ENCODE measurements at places on chromosomes 5 and 9.

GRCh38 chr9:108865037-108865436 lies 3.0 kb downstream of the ACTL7A start:
- no peak for DNase-seq

DNA sequence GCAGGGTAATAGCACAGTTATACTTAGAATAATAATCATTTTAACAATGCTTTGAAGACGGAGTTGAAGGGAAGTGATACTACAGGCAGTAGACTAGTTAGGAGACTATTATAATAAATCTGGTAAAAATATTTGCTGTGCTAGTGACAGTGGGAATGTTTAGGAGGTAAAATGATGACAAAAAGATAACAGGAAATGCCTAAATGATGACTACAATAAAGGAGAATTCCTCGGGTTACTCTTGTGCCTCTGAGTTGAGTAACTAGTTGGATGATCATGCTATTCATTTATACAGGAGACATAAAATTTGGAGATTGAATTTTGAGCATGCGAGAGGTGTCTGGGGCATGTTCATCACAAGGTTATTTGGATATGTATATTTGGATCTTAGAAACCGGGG lies 32.2 kb upstream of the PAM start:
- DNase-seq: no peak

DNA sequence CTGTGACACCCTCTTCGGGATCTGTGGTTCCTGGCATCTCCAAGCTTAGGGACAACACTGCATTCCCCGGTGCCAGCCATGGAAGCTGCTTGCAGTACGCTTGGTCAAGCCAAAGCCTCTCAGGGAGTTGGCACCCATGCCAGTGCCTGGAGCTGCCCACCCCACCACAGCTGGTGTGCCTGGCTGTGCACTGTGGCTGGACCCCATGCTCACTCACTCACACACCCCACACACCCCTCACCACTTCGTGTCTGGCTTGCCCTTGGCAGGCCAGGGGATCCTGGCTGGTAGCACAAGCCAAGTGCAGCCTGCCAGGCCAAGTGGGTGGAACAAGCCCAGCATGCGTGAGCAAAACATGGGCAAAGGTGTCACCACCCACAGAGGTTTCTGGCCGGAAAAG lies 324.5 kb upstream of the PTGER4 start:
- no peak for DNase-seq

- no peak for DNase-seq
These were observed 883.6 kb downstream of the TAF11L14 start for GRCh38 chr5:18517641-18518380.

DNA sequence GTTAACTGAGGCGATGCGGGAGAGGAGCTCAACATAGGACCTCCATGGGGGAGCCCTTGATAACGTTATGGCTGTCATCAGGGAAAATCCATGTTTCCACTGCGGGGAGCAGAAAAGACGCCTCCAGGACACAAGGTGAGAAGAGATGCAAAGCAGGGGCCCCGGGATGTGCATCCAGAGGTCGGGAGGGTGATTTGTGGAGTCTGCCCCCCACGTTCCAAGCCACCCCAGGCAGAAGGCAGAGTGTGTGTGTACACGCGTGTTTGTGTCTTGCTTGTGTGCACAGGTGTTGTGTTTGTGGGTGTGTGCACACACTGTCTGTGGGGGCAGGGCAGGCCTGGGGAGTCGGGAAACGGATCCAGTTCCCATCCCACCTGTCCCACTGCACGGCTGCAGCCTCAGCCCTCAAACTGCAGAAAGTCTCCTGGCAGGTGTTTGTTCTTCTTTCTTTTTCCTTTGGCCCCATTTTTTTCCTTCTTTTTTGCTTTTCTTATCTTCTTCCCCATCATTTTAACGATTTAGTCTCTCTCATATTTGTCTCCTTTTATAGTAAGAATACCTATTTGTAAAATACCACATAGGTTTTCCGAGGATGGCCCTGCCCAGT lies 17.4 kb upstream of the PLEKHG4B start:
- no peak for DNase-seq

- no peak for DNase-seq
These were observed 11.8 kb upstream of the ZDHHC11 start for GRCh38 chr5:862367-863243.

- no peak for DNase-seq
These were observed 68.1 kb upstream of the ERBIN start for GRCh38 chr5:65858316-65858715.

DNA sequence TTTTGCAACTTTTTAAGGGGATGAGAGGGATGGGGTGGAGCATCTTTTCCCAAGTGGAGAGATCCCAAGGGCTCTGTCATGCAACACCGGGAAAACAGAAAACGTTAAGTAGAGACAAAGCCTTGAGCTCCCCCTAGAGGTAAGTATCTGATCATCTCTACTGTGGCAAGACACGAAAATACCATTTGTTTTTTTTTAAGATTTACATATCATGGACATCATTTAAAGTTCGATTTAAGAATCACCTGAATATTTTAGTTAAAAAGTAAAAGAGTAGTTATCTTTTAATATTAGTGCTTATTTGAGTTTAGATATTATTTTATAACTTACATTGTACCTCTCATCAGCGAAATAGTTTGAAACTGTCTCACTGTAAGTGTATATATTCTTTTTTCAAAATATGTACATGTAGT lies 200.4 kb downstream of the LRRC70 start:
- DNase-seq: no peak

DNA sequence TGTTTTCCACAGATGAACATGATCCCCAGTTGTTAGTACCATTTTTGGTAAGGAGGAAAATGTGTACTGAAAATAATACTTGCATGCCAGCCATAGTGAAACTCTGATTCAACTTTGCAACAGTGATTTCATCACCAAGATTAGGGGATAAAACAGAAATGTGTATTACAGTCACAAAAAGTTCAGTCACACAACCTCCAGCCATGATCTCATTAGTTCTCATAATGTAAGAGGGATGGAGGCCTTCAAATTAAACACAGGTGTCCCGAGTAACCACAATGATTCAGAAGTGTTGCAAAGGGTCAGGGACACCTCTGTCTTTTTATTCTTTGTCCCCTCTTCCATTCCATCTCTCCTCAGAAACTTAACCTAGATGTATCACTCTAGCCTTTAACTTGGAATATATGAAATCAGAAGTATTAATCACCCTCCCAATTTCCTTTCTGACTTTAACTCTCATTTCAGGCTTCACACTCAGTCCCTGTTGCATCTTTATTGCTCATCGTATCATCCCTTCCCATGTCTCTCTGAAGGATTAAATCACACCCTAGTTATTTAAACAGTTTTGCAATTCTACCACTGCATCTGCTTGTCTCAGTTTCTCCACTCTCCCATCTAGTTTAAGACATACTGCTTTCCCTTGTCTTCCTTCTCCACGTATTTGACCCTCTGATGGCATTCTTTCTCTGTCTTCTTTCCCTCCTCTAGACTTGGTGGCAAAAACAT lies 291.2 kb downstream of the ADAMTS6 start:
- no peak for DNase-seq

DNA sequence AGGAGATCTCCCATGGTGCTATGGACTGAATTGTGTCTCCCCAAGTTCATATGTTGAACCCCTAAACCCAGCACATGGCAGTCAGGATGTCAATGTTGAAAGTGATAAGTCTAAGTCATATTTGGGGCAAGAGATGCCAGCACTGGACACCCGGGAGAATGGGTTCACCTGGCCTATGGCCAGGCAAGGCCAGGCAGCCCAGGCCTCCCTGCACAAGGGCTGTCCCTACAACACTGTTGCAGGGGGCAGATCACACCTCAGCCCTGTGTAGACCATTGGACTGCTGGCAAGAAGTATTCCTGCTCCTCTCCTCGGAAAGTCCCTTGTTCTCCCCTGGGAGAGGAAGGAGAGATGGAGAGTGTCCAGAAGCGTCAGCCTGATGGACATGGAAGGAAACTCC lies 240.5 kb downstream of the GADD45G start:
- DNase-seq: no peak

DNA sequence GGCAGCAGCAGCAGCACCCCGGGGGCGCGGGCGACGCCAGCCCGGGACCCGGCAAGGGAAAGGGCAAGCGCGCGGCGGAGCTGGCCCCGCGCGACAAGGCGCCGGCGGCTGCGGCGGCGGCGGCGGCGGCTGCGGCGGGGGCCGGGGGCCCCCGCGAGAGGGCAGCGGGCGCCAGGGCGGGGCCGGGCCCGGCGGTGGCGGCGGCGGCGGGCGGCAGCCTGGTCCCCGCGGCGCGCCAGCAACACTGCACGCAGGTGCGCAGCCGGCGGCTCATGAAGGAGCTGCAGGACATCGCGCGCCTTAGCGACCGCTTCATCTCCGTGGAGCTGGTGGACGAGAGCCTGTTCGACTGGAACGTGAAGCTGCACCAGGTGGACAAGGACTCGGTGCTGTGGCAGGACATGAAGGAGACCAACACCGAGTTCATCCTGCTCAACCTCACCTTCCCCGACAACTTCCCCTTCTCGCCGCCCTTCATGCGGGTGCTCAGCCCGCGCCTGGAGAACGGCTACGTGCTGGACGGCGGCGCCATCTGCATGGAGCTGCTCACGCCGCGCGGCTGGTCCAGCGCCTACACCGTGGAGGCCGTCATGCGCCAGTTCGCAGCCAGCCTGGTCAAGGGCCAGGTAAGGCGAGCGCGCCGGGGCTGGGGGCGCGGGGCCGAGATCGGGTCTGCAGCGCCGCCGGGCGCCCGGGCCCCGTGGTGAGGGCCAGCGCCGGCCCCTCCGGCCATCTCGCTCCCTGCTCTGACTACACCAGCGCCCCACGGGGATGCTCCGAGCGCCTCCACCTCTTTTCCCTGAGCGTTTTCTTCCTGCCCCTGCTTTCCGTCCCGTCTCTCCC lies at the start of gene UBE2QL1:
UBE2QL1 (plus strand) TSS at position 238 of the 843 bp plus-strand sequence; CDS start at position 273, 35 bp downstream.
- DNase-seq: no peak

- no peak for DNase-seq
These were observed 21.3 kb upstream of the RNF145 start for GRCh38 chr5:159230657-159231056.

DNA sequence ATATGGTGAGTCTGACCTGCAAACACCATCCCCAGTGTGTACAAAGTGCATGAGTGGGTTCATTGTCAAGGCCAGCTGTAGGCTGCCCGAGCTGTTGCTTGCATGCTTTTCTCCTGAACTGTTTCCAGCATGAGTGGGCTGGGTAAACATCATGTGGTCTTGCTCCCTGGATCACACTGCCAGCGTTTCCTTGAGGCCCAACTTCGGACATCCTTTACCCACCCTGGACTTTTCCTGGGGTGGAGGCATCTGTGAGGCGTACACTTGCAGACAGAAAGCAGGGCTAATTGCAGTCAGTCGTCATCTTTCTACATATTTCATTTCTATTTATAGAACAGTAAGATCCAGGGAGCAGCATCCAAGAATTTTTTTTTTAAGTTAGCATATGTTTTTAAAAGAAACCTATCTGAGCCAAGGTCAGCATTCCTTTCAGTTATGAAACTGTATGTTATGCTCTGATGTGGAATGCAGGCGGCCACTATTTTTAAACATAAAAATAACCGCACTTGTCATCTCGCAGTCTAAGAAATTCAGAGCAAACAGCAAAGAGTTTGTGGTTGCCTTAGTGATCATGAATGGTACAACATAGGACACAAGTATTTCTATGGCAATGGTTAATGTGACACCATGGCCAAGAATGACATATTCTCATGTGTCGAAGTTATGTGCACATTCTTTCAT lies 106.5 kb upstream of the DMRT1 start:
- no peak for DNase-seq

GRCh38 chr5:71810023-71810422 lies 90.9 kb downstream of the CARTPT start:
- DNase-seq: no peak

All from nucleus accumbens (tissue), 56 donors.